ENCODE measurements at places on chromosomes 4 and X. TPM values are rescaled to one million over a fixed set of nuclear protein-coding genes. Genes with fewer than 3 reads are reported as not detected.

SFRP2 gene
- total RNA-seq, result not detected

DNA sequence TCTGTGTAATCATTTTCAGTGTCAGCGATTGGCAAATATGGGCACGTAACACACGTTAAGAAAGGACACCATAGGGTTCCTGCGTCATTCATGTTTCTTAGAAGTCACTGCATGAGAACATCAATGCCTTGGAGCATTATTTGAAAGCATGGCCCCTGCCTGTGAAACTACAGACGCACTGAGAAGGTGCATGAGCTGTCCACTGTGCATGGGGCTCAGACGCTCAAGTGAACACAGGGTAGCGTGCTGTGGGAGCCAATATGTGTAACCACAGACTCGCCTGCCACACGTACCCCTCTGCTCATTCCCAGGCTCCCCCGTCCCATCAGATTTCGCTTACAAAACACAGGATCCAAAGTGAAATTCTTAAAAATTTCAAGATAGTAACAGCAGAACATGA, 6.5 kb downstream of the PPP2R2C start:
- DNase-seq, result no peak

GRCh38 chrX:153688071-153688470, 345 bp downstream of the SLC6A8 start:
- DNase-seq, result no peak

DNA sequence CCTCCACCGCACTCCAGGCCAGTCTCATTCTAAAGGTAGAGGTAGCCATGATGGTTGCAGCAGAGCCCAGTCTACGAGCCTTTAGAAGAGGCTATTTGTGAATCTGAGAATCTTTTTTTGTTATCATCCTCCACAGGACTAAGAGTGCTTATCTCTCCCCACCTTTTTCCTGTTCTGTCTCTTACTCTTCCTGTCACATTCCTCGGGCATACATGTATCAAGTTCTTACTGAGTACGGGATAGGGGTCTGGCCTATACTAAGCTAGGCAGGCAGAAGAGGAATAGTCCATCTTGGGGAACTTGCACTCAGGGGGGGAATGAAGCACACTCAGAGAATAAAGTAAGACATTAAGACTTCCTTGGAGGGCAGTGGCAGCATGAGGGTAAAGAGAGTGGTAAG, 25.7 kb downstream of the LAS1L start:
- no peak for DNase-seq

DNA sequence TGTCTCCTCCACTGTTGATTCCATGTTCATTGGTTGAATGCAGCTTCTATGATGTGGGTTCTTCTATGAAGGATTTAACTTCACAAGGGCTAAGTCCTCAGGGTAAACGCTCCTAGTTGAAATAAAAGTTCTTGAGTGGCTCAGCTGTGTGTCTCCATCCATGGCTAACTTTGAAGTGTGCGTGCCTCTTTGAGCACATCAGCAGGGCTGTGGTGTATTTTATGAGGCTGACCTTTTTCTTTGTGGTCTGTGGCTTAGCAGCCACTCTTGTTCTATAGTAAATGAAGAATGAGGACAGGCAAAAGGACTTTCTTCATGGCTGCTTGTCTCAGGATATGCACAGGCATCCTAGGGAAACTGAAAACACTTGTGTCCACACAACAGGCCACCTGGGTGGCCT, 88.5 kb downstream of the KIT start:
- DNase-seq, result no peak

DNA sequence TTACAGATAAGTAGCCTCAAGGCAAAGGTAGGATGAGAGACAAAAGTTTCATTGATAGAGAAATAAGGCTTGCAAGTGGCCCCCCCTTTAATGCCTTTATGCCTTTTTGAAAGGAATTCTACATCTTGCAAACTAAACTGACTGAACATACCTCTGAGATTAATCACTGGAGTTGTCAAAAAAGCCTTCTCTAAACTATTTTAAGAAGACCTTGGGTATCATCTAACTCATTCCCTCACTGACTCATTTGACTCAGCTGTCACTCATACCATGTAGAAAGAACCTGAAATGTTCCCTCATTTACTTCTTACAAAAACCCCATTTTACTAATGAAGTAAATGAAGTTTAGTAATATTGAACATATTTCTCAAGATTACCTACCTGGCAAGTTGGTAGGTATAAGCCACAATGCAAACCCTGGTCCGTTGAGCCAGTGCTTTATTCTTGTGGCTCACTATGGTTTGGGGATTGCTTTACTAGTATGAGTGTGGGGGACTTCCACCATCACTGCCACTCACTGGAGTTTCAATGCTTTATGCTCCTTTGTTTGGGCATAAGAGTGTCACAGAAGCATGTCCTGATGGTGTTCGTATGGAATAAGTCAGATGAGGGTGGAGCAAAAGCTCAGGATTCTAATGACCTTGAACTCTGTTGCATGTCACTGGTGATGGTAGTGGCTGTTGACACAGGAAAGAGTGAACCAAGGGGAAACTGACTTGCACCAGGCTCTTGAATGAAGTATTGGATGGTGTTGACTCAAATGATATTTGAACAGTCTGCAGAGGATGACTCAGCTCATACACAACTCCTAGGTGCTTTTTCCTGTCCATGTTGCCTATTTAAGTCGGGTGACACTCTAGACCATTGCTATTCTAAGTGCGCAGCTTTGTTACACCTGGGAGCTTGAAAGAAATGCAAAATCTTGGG, 305.5 kb upstream of the EMCN start:
- no peak for DNase-seq

DNA sequence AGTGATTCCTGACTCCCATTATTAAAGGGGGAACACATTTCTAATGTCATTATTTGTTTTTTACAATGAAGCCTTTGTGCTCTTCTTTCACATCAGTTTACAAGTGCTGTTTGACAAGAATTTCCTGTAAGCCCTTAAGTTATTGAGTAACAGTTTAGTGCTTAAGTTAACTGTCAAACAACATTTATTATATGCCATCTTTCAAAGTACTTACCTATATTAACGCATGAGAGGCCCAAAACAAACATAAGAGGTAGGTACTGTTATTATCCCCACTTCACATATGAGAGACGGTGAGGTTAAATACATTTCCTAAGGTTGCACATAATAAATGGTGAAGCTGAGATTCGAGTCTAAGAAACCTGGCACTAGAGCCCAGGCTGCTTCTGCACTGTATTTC, 56.0 kb upstream of the MAGED1 start:
- no peak for DNase-seq

DNA sequence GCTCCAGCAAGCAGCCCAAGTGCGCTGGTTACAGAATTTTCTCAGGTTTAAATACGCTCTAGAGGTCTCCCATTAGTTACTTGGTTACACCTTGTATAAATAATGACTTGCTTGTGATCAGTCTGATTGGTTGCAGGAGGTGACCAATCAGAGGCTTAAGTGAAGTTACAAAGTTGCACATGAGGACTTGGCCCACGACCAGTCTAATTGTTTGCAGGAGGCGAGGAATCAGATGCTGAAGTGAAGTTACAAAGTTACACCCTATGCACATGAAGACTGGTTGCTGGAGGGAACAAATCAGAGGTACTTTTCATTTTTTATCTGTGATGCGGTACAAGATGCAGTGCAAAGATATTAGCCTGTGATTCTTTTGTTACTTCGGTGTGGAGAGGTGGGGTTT, 80.7 kb downstream of the UBE2NL start:
- no peak for DNase-seq
